Skeletal muscle cell (primary cell): ENCODE measurements at places on chromosomes 16 and 17.

- DNase-seq, result no peak
These were observed 144.1 kb upstream of the CES5A start for GRCh38 chr16:56019274-56019673.

DNA sequence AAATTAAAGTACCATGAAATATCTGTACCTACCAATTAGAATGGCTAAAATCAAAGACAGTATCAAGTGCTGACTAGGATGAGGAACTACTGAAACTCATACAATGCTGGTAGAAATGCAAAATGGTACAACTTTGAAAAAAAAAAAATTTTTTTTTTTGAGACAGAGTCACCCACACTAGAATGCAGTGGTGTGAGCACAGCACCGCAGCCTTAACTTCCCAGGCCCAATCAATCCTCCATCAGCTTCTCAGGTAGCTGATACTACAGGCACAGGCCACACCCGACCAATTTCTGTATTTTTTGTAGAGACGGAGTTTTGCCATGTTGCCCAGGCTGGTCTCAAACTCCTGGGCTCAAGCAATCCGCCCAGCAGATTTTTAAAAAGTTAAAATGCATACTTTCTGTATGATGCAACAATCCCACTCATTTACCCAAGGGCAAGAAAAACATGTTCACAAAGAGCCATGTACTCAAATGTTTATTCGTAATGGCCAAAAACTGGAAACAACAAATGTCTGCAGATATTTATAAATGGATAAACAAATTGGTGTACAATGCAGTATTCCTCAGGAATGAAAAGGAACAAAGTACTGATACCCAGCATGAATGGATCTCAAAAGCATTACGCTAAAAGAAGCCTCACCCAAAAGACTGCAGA lies 8.7 kb downstream of the SMURF2 start:
- no peak for DNase-seq

DNA sequence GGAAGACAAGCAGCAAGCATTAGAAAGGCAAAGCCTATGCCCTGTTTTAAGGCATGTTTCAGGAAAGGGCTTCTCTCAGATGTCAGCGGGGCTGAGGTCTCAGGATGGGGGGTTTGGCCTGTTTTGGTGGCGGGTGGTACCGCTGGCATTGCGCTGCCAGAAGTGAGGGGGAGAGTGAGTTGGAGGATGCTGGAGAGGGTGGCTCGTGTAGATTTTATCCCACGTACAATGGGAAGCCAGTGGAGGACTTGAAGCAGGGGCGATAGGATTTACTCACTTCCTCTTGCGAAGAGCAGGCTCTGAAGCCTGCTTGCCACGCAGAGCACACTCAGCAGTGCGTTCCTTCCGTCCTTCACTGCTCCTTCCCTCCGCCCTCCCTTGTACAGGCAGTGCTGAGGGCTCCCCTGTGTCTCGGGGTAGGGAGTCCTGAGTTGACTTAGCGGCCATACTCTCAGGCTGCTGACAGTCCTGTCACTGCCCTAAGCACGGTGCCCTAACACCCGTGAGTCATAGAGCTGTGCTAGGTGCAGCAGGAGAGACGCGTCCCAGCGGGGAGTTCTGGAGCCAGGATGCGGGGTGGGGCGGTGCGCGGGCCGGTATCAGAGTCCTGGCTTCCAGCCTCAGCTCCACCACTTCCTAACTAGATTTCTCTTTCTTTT lies 113.1 kb downstream of the SNX29 start:
- peak; percentile 47 for DNase-seq

GRCh38 chr17:32111141-32111771 lies 31.0 kb upstream of the RHOT1 start:
- peak; percentile 35 for DNase-seq

GRCh38 chr17:9432934-9433421 lies 142.6 kb downstream of the STX8 start:
- peak; percentile 21 for DNase-seq
